ENCODE measurements at places on chromosomes 5 and 9. TPM values are rescaled to one million over a fixed set of nuclear protein-coding genes. Genes with fewer than 3 reads are reported as not detected.
A peak's percentile ranks its signal among the peaks of the same experiment; 100 is the strongest.

GRCh38 chr5:124685404-124685930 lies 61.0 kb downstream of the ZNF608 start:
- no peaks in the 10 kb centered on the region for H3K36me3 ChIP-seq
- no peak overlapping the region for H3K27ac ChIP-seq
- DNase-seq, result no peak

Gene C9orf152
- not detected for total RNA-seq

DNA sequence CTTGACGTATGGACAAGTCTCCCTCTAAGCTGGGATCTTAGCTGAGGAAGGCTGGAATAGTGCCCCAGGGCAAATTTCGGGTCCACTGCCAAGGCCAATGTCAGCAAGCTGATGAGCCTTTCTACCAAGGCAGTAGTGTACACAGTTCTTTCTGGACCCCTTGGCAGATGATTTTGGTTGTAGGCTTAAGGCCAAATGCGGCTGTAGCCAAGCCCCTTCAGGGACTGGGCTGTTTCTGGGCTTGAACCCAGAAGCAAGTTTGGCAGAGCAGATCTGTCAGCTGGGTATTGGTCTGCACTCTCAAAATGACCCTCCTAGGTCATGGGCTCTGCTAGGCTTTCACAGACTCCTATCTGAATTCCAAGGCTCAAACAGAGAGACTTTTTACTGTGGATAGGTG lies 121.6 kb downstream of the ADAMTSL1 start:
- H3K4me1 ChIP-seq, result no peaks in the 10 kb centered on the region
- no peak overlapping the region for H3K27ac ChIP-seq
- no peaks in the 10 kb centered on the region for H3K27me3 ChIP-seq
- H3K4me3 ChIP-seq, result no peak overlapping the region

Gene AHRR
- total RNA-seq, result 4.1 TPM

Gene PCDHA8
- not detected for total RNA-seq

DNA sequence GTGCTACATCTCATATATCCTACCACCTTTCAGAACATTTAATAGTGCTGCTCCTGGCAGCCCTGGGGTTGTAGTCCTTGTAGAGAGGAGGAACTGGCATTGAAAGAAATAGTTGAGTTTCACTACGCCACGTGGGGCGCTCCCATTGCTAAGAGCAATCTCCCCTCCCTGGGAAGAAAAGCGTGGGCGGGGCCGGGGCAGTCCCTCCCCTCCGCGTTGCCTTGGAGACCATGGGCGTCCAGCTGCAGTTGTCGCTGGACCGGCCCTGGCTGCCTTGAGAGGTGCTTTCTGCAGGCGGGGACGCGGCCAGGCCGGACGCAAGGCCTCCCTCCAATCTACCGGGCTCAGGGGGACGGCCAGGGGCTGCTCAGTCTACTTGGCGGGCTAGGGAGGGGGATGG lies 368 bp upstream of the CCDC180 start:
- no peak overlapping the region for H3K4me3 ChIP-seq
- H3K4me1 ChIP-seq, result no peaks in the 10 kb centered on the region
- H3K36me3 ChIP-seq, result peaks cover 1% of the 10 kb centered on the region
- peaks cover 3% of the 10 kb centered on the region for H3K27me3 ChIP-seq

Gene GRAMD2B
- total RNA-seq, result 8.7 TPM

Gene FOXD1
- 0.12 TPM for total RNA-seq

DNA sequence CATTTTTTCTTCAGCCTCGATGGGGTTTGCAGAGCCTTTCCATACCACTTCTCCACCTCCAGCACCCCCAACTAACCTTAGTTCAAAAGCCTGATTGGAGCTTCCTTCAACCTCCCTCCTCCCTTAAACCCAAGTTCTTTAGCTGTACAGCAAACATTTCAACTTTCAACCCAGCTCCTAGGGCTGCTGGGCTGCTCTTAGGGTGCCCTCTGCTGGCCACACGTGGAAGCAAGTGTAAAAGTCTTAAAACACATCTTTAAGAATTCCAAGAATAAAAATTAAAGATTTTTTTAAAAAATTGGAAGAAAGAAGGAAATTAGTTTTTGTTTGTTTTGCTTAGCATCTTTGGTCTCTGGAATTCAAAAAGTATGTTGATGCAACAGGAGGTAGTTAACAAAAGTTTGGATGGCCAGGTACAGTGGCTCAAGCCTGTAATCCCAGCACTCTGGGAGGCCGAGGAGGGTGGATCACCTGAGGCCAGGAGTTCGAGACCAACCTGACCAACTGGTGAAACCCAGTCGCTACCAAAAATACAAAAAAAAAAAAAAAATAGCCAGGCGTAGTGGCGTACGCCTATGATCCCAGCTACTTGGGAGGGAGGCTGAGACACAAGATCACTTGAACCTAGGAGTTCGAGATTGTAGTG lies 15.5 kb upstream of the HSD17B3 start:
- no peaks in the 10 kb centered on the region for H3K36me3 ChIP-seq
- DNase-seq, result peak; percentile 72
- H3K27me3 ChIP-seq, result peaks cover under 1% of the 10 kb centered on the region
- H3K27ac ChIP-seq, result no peak overlapping the region

DNA sequence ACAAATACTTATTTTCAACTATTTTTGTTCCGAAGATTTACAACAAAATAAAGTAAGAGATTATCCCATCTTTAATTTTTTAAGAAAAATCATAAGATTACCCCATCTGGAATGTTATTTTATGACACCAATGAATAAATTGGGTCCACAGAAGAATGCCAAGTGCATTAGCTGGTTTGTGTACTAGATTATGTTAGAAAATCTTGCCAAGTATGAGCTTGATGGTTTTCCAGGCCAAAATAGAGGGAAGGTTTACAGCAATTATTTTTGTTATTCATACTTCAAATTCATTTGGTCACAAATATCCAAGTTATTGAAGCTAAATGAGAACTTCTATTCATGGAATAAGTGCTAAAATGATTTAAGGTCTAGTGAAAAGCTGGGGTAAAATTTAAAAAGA lies 109.4 kb upstream of the DMRTA1 start:
- DNase-seq, result no peak
- H3K36me3 ChIP-seq, result no peaks in the 10 kb centered on the region
- no peaks in the 10 kb centered on the region for H3K27me3 ChIP-seq
- no peak overlapping the region for H3K27ac ChIP-seq

Gene MELK
- 53.9 TPM for total RNA-seq

DNA sequence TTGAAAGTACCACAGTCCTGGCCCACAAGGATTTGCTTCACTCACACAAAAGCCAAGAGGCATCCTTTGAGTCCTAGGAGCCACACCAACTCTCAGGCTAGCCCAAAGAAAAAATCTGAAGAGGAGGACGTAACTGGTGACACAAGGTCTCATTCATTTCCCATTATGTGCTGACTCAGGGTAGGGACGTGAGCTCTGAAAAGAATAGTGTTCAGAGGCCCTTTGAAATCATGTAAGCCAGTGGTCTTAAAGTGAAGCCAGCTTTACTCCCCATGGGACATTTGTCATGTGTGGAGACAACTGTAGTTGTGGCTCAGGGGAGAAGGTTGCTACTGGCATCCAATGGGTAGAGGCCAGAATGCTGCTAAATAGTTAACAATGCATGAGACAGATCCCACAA lies 332.4 kb downstream of the KCTD16 start:
- no peaks in the 10 kb centered on the region for H3K27me3 ChIP-seq
- no peaks in the 10 kb centered on the region for H3K4me1 ChIP-seq
- no peak for DNase-seq
- no peak overlapping the region for H3K27ac ChIP-seq

Gene IL3
- total RNA-seq, result not detected

GRCh38 chr9:110707419-110707818 lies 38.8 kb downstream of the MUSK start:
- no peaks in the 10 kb centered on the region for H3K27me3 ChIP-seq
- H3K4me3 ChIP-seq, result no peak overlapping the region
- no peak for DNase-seq
- H3K27ac ChIP-seq, result no peak overlapping the region

DNA sequence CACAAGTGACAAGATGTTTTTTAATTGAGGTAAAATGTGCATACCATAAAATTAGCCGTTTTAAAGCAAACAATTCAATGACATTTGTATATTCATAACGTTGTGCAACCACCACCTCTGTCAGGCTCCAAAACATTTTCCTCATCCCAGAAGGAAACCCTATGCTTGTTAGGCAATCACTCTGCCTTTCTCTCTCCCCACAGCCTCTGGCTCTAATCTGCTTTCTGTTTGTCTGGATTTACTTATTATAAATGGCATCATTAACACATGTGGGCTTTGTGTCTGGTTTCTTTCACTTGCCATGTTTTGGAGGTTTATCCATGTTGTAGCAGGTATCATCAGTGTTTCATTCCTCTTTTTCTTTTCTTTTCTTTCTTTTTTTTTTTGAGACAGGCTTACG lies 1.4 kb upstream of the N4BP3 start:
- no peak overlapping the region for H3K4me3 ChIP-seq
- no peaks in the 10 kb centered on the region for H3K27me3 ChIP-seq
- peaks cover 29% of the 10 kb centered on the region for H3K4me1 ChIP-seq
- DNase-seq, result no peak

Gene STKLD1
- 0.35 TPM for total RNA-seq

- H3K4me3 ChIP-seq, result no peak overlapping the region
- H3K27ac ChIP-seq, result no peak overlapping the region
- no peak for DNase-seq
- H3K27me3 ChIP-seq, result no peaks in the 10 kb centered on the region
- peaks cover 13% of the 10 kb centered on the region for H3K4me1 ChIP-seq
Observed at GRCh38 chr5:37668524-37669047, 171.3 kb downstream of the GDNF start.

- no peaks in the 10 kb centered on the region for H3K27me3 ChIP-seq
- no peak for DNase-seq
- no peak overlapping the region for H3K4me3 ChIP-seq
- H3K4me1 ChIP-seq, result peaks cover 10% of the 10 kb centered on the region
Observed at GRCh38 chr5:116365006-116365496, 209.6 kb downstream of the SEMA6A start.

GRCh38 chr9:96209407-96210271 lies 92.3 kb downstream of the HSD17B3 start:
- H3K4me1 ChIP-seq, result no peaks in the 10 kb centered on the region
- no peak overlapping the region for H3K27ac ChIP-seq
- no peaks in the 10 kb centered on the region for H3K36me3 ChIP-seq
- peaks cover 4% of the 10 kb centered on the region for H3K27me3 ChIP-seq
